CD4-positive, alpha-beta T cell treated with Interleukin-1 beta for 1 hour (primary cell): ENCODE measurements at places on chromosomes 2 and 18.

- no peak for DNase-seq
Measured at GRCh38 chr2:120761911-120762310, 26.2 kb downstream of the GLI2 start.

GRCh38 chr2:134722728-134723127, 3.9 kb upstream of the TMEM163 start:
- DNase-seq, result no peak

- DNase-seq, result no peak
Measured at GRCh38 chr2:216302981-216303676, 69.2 kb downstream of the MARCHF4 start.

GRCh38 chr2:5589183-5589582, 103.0 kb upstream of the SOX11 start:
- DNase-seq, result no peak
